ENCODE measurements at places on chromosomes 3 and 15.

DNA sequence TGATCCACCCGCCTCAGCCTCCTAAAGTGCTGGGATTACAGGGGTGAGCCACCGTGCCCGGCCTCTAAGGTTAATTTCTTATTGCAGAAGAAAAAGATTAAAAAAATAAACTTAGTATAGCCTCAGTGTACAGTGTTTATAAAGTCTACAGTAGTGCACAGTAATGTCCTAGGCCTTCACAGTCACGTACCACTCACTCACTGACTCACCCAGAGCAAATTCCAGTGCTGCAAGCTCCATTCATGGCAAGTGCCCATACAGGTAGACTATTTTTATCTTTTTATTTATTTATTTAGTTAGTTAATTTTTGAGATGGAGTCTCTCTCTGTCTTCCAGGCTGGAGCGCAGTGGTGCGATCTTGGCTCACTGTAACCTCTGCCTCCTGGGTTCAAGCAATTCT lies 3.2 kb upstream of the FLNB start:
- no peak for DNase-seq

DNA sequence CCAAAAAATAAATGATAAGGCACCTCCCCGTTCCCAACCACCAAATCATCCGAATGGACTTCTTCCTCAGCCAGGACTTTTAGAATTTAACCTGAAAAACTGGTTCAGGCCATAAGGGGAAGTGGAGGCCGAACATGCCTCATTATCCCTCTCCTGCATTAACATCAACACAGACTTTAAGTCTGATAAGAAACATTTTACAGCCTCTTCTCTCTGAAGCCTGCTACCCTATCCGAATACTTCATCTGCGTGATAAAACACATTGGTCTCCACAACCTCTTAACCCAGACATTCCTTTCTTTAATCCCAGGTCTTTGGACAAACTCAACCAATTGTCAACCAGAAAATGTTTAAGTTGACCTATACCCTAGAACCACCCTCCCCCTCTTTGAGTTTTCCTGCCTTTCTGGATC lies 850 bp upstream of the SLC41A3 start:
- DNase-seq: no peak

GRCh38 chr15:90376789-90377188 lies 11.3 kb upstream of the IQGAP1 start:
- DNase-seq: peak; percentile 39

GRCh38 chr3:50652709-50653108 lies 22.0 kb upstream of the DOCK3 start:
- DNase-seq: peak; percentile 57

DNA sequence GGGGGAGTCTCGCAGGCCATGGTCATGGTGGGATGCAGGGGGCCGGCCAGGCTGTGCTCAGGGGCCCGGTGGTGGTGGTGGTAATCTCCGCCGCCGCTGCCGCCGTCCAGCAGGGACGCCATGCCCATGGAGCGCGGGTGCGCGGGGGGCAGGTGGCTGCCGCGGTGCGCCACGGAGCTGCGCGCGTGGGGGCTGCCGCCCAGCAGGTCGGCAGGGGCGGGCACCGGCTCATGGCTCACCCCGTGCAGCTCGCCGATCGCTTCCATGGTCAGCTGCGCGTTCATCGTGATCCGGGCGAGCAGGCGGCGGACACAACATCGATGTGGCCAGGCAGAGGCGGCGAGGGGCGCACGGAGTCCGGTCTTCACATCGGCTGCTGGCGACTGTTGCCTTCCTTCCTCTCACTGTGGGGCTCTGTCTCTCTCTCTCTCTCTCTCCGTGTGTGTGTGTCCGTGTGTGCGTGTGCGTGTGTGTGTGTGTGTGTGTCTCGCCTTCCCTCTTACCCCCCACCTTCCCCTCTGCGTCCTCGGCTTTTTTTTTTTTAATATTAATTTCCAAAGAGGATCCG lies 451 bp downstream of the ONECUT1 start:
- no peak for DNase-seq

DNA sequence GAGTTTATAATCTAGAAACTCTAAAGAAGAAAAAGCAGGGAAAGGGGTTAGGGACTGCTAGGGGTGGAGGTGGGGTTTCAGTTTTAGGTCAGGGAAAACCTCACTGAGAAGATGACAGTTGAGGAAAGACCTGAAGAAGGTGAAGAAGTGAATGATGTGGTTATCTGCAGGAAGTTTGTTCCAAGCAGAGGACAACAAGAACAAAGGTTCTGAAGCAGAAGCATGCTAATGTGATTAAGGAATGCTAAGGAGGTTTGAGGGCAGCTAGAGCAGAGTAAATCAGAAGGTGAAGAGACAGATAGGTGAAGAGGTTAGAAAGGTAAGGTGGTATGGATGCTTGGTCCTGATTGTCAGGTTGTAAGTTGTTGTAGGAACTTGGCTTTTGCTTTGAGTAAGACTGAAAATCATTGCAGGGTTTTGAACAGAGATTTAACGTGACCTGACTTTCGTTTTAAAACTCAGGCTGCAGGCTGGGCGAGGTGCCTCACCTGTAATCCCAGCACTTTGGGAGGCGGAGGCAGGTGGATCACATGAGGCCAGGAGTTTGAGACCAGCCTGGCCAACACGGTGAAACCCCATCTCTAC lies 8.6 kb downstream of the OXSR1 start:
- DNase-seq: no peak

DNA sequence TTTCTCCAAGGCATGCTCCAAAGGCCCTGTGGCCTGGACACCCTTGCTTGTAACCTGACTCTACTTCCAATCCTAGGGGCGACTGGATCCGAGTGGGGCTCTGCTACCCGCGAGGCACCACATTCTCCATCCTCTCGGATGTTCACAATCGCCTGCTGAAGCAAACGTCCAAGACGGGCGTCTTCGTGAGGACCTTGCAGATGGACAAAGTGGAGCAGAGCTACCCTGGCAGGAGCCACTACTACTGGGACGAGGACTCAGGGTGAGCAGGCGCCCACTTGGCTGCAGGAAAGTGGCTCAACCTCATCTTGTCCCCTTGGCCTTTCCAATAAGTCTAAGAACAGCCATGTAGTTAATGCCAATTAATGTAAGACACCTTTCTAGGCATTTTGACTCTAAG lies 51.9 kb downstream of the MESD start:
- DNase-seq: no peak

GRCh38 chr3:189570916-189571315 lies 60.3 kb upstream of the TP63 start:
- DNase-seq: no peak

- no peak for DNase-seq
Observed at GRCh38 chr15:59347915-59348314, 24.8 kb downstream of the MYO1E start.

- no peak for DNase-seq
Observed at GRCh38 chr3:82055792-82056191, 294.3 kb upstream of the GBE1 start.

DNA sequence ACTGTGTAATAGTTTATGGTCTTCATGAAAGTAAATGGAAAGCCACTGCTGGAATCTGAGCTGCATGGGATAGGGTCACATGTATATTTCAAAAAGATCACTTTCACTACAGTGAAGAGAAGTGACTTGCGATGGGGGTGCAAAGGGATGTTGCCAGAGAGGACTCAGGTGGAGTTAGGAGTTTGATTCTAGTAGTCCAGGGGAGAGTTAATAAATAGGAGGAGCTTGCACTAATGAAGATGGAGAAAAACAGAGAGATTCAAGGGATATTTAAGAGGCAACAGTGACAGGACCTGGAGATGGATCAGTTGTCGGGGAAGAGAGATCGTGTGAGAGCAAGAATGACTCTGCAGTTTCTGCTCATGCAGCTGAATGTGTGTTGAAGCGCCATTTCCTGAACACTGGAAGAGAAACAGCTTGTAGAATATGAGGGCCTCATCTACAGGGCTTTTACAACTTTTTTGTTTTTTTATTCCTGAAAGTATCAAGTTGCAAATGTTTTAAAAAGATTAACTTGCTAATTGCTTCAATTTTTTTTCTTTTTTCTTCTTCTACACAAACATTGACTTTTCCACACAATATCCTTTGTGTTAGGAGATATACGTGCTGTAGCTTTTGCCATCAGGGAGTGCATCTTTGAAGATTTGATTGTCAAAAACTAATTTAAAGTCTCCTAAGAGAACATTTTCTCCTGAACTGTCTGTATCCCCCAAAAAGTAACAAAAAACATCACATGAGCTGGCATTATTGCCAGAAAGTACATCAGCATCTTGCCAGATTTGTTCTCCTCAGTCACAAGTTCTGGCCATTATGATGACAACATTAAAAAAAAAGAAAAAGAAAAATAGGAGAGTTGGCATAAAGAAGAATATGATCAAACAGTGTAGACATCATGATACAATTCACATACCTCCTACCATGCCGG lies 37.5 kb downstream of the SETMAR start:
- DNase-seq: no peak

- DNase-seq: peak; percentile 21
Observed at GRCh38 chr15:67783303-67783702, 42.0 kb upstream of the SKOR1 start.
